ENCODE measurements at places on chromosomes 13 and 19.

DNA sequence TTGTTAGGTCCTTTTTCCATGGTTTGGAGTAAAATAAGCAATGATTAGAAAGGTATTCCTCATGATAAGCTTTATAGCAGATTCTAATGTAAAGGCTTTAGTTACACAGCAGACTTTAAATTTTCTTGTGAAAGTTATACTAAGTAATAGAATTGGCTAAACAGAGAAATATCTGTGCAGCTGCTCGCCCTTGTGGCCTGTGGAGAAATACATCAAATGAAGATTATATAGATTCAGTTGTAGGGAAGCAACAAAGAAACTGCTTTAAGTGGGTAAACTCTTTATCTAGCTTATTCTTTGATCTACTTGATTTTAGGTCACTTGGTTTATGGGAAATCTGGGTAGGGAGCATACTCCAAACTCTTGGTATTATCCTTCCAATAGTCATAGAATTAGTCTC is 1269.7 kb upstream of the SPRY2 start:
- DNase-seq, result no peak

GRCh38 chr19:13033819-13034611 is 38.7 kb downstream of the NFIX start:
- DNase-seq, result peak; percentile 33

GRCh38 chr13:97746649-97747048 is 206.8 kb upstream of the IPO5 start:
- no peak for DNase-seq

- DNase-seq, result no peak
These were observed 231.2 kb downstream of the FGF9 start for GRCh38 chr13:21901811-21902708.

GRCh38 chr13:28489524-28489931 is 5.4 kb downstream of the FLT1 start:
- DNase-seq, result no peak

DNA sequence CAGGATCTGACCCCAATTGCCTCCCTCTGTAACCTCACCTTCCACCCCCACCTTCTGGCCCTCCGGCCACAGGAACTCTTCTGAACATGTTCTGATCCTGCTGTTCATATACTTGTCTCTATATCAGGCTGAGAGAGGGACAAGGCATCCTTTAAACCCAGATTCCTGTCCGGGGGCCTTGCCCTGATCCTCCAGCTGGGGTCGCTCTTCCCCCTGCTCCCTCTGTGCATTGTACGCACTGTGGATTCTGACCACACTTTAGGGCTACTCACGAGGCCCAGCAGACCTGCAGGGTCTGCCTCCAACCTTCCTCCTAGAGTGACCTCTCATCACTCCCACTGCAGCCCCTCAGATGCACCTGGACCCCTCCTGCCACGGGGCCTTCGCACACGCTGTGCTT is 269.3 kb downstream of the UQCRFS1 start:
- no peak for DNase-seq

- no peak for DNase-seq
These were observed 15.3 kb downstream of the GADD45B start for GRCh38 chr19:2491130-2491801.

GRCh38 chr19:3855320-3855719 is 13.5 kb downstream of the ZFR2 start:
- no peak for DNase-seq

DNA sequence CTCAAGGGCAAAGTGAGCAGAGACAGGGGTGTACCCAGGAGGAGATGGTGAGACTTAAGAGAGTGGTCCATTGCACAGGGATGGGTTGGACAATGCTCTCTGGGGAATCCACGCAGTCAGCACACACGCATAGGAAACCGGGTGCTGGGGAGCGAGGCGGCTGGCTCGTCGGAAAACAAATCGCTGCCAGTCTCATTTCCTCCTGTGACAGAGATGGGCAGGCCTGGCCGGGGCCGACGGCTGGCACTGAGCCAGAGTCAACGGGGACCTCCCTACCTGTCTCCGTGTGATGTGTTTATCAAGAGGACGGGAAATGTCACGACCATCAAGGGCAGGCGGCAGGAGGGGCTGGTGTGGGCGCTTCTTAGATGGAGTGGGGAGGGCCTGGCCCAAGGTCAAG is 27.3 kb downstream of the PTPRS start:
- no peak for DNase-seq

DNA sequence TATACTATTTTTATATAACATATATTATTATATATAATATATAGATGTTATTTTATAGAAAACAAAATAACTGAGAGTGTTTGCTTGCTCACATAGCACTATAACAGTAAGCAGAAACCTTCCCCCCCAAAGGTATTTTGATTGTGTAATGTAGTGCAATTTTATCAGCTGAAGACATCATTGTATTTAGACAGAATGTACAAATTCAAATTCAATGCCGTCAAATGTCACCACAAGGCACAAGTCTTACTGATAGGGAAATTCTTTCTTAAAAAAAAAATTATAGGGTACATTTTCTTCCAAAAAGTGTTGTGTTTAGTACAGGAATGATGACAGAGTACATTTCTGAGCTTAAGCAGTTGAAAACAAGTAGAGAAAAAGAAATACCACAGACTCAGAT is 1147.1 kb upstream of the SPRY2 start:
- no peak for DNase-seq

DNA sequence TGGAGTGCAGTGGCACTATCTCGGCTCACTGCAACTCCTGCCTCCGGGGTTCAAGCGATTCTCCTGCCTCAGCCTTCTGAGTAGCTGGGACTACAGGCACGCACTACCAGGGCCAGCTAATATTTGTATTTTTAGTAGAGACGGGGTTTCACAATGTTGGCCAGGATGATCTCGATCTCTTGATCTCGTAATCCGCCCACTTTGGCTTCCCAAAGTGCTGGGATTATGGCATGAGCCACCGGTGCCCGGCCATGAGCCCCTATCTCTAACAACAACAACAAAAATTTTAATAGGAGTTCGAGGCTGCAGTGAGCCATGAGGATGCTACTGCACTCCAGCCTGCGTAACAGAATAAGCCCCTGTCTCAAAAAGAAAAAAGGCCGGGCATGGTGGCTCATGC is 5.0 kb downstream of the AP1M2 start:
- DNase-seq, result no peak

DNA sequence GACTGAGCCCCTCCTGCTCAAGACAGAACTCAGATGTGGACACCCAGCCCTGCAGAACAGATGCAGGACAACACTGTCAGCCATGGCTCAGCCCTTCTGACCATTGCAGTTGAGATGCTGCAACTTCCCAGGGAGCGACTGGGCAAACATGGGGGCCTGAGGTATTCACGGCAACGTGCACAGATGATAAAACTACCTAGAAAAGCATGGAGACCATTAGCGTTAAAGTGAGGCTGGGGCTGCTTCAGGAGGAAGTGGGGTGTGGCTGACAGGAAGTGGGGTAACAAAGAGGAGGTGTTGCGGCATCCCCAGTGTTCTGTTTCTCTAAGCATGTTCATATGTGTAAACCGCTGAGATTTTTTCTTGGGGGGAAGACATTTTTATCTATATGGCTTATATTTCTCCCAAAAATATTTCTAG is 1.3 kb upstream of the SIGLEC9 start:
- no peak for DNase-seq

- no peak for DNase-seq
These were observed 61.4 kb upstream of the TEX29 start for GRCh38 chr13:111259058-111259457.

- DNase-seq, result no peak
These were observed 3.9 kb upstream of the CERS1 start for GRCh38 chr19:18899624-18900560.

- DNase-seq, result no peak
These were observed 9.5 kb upstream of the COMP start for GRCh38 chr19:18800636-18801035.

- no peak for DNase-seq
These were observed 458.4 kb downstream of the TBC1D4 start for GRCh38 chr13:75023609-75024008.

- peak; percentile 65 for DNase-seq
These were observed 5.7 kb downstream of the REX1BD start for GRCh38 chr19:18594096-18594823.

DNA sequence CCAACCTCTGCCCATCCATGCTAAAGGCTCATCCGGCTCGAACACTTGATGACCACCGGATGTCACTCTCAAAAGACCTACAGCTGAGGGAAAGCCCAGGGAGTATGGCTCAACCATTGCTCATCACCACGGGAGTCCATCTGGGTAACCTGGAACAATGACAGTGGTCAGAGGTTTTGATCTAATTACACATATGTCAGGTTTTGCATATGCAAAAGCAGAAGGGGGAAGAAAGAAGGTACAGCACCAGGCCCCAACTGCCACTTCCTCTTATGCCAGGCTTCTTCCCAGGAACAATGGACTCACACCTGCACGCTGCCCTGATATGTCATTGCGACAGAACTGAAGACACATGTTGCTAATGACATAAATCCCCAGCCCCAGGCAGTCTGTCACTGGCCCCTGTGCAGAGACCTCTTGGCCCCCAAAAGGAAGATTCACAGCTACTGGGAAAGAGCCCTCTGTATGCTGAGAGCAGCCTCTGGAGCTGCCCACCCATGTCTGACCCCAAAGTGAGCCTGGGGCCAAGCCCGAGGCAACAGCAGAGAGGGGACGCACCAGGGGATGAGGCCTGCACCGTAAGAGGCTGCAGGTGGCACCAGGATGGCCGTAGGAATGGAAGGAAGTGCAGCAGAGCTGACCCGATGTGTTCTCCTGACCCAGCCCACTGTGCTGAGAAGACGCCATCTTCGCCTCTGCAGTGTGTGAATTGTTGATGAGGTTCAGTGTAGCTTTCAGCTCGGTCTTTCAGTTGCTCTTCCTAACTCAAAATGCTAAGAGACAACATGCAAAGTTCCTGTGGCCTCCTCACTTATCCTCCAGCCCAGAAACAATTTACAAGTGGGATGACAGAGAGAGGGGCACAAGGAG is 26.3 kb downstream of the EPS15L1 start:
- DNase-seq, result no peak

- DNase-seq, result no peak
These were observed 705.5 kb upstream of the PCDH9 start for GRCh38 chr13:67935626-67936025.

GRCh38 chr19:7373862-7374261 is 25.1 kb downstream of the ARHGEF18 start:
- no peak for DNase-seq

GRCh38 chr19:34461375-34462100 is 20.0 kb upstream of the WTIP start:
- no peak for DNase-seq

DNA sequence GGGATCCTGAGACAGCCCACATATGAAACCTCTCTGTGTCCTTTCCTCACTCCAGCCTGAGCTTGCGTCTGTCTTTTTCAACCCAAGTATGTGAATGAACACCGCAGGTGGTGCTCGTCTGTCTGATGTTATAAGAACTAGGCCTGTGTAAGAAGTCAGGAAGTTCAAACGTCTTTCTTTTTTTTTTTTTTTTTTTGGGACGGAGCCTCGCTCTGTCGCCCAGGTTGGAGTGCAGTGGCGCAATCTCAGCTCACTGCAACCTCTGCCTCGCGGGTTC is 92.3 kb downstream of the ANKRD10 start:
- no peak for DNase-seq

GRCh38 chr19:10699650-10700335 is 1.4 kb upstream of the QTRT1 start:
- DNase-seq, result peak; percentile 29

- DNase-seq, result no peak
These were observed 376.4 kb downstream of the FGF9 start for GRCh38 chr13:22047082-22047784.

GRCh38 chr13:43965459-43965845 is 85.7 kb downstream of the LACC1 start:
- DNase-seq, result no peak

DNA sequence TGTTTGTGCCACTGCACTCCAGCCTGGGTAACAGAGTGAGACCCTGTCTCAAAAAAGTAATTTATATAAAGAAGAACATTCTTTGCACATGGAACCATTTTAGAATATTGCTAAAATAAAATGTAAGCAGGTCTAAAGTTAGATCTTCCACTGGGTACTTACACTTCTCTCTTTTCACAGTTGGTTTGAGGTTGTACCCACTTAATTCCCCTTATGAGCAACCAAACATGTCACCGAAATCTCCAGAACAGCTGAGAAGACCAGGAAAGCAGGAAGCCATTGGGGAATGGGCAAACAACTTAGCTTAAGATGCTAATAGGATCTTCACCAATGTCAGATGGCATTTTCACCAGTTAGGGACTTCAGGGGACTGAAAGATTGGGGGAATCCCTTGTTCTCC is 18.8 kb downstream of the NLRP4 start:
- no peak for DNase-seq

- no peak for DNase-seq
These were observed 92.7 kb downstream of the LHFPL6 start for GRCh38 chr13:39510316-39510695.

- no peak for DNase-seq
These were observed 11.1 kb downstream of the ZNF473 start for GRCh38 chr19:50036908-50037307.

DNA sequence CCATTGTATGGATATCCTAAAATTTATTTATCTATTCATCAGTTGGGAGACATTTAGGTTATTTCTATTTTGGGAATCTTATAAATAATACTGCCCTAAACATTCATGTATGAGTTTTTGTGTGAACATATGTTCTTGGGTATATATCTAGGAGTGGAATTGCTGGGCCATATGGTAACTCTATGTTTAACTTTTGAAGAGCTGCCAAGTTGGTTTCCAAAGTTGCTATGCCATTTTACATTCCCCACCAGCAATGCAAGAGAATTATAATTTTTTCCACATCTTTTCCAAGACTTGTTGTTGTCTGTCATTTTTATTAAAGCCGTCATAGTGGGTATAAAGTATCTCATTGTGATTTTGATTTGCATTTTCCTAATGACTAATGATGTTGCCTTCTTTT is 48.2 kb upstream of the CALM3 start:
- no peak for DNase-seq

- DNase-seq, result no peak
These were observed 43.8 kb downstream of the CCDC122 start for GRCh38 chr13:43835701-43836100.

DNA sequence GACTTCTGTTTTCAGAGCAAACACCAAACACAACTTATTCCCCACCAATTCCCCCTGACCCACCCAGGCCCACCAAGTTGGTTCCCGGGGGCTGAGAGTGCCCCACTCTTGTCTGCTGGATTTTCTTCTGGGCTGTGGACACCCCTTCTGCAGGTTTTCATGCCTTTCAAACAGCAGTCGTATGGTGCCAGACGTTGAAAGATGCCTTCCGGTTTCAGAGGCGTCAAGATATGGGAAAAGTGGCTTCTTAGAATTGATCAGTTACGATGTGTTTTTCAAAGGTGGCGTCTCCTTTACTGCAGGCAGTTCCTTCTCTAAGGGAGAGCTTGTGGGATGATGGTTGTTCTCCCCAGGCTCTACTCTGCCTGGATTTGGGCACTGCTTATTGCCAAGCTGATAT is 12.7 kb downstream of the CLEC11A start:
- no peak for DNase-seq

DNA sequence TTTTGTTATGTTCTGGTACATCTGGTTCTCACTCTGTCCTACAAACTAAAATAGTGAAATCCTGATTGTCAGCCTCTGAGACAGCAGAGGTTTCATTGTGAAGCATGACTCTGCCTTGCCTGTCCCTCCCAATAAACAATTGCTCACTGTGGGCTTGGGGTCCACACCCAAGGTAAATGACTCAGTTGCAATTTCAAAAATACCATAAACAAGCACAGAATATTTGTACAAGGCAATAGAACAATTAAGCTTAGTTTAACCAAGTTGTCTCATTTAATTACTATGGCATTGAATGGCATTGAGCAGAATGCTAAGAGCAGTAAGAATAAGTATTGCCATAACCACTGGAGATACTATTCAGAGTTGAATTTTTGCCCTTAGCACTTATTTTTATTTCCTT is 353.6 kb downstream of the SPRY2 start:
- no peak for DNase-seq
